ENCODE measurements at places on chromosomes 1 and 21.

DNA sequence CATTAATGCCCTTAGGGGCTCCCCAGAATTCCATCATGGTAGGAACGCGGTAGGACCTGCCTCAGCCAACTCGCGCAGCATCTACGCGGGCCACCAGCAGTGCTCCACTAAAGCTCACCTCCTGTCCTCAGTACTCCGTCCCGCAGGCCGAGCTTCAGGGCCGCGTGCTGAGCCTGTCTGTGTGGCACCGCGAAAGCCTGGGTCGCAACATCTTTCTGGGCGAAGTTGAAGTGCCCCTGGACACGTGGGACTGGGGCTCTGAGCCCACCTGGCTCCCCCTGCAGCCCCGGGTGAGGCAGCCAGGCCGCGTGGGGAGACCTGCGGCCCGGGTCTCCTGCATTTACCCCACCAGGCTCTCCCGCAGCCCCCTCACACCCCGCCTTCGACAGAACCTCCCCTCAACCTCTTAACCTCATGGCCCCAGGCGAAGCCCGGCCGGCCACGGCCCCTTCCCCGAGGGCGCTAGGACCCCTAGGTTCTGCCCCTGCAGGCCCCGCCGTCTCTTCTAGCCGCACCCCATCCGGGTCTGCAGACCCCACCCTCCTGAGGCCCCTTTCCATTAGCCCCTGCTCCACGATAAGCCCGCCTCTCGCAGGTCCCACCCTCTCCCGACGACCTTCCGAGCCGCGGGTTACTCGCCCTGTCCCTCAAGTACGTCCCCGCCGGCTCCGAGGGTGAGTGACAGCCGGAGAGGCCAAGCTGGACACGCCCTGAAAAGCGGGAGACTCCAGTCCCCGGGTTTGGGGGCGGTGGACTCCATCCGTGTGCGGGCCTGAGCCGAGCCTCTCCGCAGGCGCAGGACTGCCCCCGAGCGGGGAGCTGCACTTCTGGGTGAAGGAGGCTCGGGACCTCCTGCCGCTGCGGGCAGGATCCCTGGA lies 9.1 kb downstream of the SYTL1 start:
- no peak for DNase-seq

- DNase-seq, result no peak
These were observed 64.4 kb downstream of the SIM2 start for GRCh38 chr21:36763305-36763704.

DNA sequence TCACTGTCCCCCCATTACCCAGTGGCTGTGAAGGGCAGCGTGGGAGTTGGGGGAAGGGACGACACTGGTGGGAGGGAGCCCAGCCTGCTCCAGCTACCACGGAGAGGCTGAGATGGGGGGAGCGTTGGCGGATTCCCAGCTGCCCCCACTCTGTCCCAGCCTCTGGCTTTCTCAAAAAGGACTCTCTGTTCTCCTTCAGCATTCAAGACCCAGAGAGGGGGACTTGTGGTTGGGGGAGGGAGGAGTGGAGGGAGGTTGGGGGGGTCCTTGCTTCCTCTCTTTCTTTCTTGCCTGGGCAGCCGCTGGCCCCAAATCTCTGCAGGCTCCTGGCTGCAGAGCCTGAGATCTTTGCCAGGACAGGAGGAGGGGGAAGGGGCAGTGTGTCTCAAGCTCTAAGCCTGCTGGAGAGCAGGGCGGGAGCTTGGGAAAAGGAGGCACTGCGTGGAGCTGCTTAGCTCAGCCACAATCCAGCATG lies 2.2 kb downstream of the ATP1A2 start:
- DNase-seq, result no peak

DNA sequence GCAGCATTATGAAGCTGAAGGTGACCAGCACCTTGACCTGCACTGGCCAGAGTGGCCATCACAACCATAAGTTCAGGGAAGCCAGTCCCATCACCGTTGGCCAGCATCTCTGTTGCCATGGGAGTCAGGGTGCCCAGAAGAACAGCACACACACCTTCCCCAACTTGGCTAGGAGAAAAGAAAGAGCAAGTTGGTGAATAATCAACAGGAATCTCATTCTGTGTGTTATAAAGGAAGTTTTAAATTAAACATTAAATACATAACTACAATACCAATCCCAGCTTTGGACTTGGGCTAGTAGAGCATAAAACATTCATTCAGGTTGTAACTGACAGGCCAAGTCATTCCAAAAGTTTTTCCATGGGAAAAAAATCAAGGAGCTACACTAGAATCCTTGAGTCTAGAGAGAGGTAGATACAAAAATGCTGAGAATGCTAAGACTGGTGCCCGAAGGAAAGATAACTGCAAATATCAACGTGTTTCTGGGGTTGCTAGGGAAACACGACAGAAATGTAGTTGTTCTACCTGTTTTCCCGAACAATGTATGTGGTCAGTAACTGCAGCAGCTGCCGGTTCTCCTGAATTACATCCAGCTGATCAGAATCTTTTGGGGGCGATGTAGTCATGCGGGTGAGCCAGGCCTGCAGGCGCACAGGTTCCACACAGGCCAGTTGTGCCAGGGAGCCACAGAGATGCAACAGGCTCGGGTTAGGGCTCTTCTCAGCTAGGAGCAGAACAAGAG lies 45.6 kb downstream of the UBR4 start:
- no peak for DNase-seq

DNA sequence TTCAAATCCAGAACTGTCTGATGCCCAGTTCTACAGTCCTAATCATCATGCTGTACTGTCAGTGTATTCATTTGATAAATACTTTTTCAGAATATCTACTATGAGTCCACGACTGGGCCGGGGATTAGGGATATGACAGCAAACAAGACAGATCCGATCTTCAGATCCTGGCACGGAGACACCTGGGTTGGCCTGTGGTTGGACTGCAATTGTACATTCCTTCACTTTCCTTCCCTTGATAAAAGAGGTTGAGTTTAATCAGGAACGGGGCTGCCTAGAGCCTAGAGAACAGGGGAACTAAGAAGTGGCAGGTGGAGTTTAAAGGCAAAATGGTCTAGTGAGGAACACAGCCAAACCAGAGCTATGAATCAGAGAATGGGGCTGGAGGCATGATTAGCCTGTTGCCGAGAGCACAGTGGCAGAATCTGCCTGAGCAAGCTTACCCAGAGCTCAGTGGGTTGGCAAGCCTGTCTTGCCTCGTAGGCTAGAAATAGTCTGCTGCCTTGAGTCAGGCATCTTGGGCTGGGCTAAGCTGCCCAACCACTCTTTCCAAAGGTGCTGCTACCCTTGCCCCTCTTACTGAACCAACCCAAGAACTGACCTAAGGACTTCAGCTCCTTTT lies 38.1 kb upstream of the PTCH2 start:
- no peak for DNase-seq

DNA sequence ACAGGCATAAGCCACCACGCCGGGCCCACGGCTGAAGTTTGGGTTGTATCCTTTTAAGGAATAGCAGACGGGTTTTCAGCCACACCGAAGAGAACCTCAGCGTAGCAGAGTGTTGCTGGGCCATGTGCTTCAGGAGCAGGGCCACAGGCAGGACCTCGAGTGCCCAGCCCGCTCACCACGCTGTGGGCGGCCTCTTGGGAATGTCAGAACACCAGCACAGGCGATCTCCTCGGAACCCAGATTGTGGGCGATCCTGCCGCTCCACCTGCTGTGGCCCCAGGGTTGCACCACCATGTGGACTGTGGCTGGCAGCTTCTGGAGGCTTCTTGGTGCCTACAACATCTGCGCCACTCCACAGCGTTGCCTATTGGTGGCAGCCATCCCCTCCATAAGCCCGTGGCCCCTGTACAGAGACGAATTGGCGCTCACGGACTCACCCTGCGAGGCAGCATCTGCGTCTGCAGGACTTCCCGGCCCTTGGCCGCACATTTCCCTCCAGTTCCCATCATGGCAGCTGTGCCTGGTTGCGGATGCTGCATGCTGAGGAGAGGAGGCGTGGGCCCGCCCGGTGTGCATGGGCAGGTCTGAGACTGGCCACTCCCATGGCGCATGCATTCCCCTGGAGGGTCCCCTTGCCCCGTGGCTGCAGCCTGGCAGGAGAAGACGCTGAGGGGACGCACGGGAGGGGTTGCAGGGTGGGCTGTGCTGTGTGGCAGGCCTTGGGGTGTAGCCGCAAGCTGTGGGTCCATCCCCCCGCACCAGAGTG lies 69.3 kb downstream of the SKI start:
- DNase-seq, result no peak

- DNase-seq, result peak; percentile 49
These were observed 627 bp upstream of the GNB1 start for GRCh38 chr1:1891349-1892078.

GRCh38 chr1:79040424-79041082 lies 34.0 kb upstream of the ADGRL4 start:
- DNase-seq, result no peak

DNA sequence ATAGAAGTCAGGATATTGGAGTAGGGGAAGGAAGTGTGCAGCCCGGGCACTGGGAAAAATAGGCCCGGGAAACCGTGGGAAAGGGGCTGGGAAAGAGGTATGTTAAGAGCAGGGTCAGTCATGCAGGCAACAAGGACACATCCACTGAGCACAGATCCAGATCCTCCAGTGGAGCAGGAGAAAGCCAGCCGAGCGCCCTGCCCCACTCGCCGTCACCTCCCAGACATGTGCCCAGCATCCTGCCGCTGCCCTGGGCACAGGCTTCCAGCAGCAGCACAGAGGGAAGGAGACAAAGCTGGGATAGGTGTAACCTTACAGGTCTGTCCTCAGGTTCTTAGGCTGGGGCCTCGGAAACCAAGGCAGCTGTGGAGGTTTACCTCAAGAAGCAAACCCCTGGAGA lies 64.2 kb downstream of the FAM163A start:
- no peak for DNase-seq

- DNase-seq, result no peak
These were observed 72.4 kb upstream of the POU3F1 start for GRCh38 chr1:38118976-38119375.

DNA sequence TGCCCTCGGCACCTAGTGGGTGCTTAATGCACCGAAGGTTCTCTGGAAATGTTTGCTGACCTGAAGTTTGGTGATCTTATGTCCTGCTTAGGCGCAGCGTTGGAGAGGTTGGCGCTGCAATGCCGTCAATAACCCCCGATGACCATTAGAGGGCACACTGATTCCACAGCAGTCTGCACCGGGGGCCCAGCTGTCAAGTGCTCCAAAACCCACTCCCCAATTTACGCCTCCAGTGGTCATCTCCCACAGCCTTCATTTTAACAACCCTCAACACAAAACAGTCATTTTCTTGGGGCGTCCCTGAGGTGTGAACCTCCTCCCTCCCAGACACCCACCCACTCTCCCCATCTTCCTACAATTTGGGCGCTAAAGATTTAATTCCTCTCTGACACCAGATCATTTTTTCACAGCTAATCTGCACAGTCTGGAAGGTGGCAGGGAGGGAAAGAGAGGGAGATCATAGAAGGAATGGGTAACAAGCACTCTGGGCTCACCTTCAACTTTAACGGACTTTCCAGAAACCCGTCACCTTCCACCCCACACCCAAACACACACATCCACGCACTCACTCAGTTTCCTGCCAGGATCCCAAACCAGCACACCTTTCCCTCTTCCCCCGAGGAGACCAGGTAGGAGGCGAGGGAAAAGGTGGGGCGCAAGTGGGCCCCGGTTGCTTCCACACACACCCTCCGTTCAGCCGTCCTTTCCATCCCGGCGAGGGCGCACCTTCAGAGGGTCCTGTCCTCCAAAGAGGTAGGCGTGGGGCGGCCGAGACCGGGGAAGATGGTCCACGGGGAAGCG lies 570 bp upstream of the NPR1 start:
- DNase-seq, result no peak

- DNase-seq, result no peak
These were observed 106.7 kb upstream of the KLHDC7A start for GRCh38 chr1:18373882-18374493.

- DNase-seq, result no peak
These were observed 6.1 kb downstream of the DMRTB1 start for GRCh38 chr1:53465023-53465957.

DNA sequence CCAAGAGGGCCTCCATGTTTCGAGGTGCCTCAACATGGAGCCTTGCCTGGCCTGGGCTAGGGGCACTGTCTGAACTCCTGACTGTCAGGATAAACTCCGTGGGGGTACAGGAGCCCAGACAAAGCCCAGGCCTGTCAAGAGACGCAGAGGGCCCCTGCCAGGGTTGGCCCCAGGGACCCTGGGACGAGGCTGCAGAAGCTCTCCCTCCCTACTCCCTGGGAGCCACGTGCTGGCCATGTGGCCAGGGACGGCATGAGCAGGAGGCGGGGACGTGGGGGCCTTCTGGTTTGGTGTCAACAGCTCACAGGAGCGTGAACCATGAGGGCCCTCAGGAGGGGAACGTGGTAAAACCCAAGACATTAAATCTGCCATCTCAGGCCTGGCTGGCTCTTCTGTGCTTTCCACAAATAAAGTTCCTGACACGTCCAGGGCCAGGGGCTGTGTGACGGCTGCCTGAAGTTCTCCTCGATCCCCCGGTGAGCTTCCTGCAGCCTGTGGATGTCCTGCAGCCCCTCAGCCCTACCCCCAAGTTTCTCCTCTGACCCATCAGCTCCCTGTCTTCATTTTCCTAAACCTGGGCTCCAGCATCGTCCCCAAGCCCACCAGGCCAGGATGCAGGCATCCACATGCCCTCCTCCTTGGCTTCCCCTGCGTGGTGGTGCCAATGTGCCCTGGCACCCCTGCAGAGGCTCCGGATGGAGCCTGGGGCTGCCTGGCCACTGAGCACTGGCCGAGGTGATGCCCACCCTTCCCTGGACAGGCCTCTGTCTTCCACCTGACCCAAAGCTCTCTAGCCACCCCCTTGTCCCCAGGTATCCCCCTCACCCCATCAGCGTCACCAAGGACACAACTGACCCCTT lies 12.8 kb upstream of the LRRC3 start:
- DNase-seq, result no peak

DNA sequence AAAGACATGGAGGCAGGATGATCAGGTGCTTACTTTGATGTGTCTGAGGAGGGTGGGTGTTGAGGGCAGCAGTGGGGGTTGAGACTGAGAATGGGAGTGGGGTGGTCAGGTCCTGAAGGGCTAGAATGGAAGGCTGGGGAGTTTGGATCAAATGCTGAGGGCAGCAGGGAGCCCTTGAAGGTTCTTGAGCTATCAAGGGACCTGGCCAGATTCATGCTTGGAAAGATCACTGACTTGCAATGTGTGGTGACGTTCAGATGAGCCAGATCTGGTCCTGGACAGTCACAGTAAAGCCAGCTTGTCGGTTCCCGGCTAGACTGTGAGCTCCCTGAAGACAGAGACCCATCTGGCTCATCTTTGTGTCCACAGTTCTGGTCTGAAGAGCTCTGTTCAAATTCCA lies 3.8 kb downstream of the EPHB2 start:
- no peak for DNase-seq

DNA sequence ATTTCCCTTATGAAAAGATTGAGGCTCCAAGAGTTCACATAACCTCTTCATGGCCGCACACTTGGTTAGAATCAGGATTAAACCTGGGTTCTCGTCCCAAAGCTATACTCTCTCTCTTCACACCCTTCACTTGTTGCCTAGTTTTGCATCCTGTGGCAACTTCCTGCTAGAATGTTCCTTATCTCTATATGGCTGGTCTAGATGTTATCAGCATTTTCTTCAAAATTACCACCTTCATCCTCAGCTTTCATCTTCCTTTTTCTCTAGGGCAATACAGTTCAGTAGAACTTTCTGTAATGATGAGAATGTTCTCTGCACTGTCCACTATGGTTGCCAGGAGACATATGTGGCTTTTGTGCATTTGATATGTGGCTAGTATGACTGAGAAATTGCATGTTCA lies 31.1 kb upstream of the BCAR3 start:
- no peak for DNase-seq

GRCh38 chr1:161772397-161772796 lies 6.3 kb downstream of the ATF6 start:
- no peak for DNase-seq

All from stimulated activated CD8-positive, alpha-beta memory T cell treated with anti-CD3 and anti-CD28 coated beads, Interleukin-15, amount 100 ng/mL, for 1 hour (primary cell).